ENCODE measurements at places on chromosomes 12 and 14. TPM values are rescaled to one million over a fixed set of nuclear protein-coding genes. Genes with fewer than 3 reads are reported as not detected.

Gene UBE2N
- total RNA-seq = 78.6 TPM

Gene CLEC2A
- total RNA-seq = not detected

Gene ARMH4
- total RNA-seq = not detected

Gene RNASE3
- total RNA-seq = not detected

Gene WNT5B
- total RNA-seq = 0.29 TPM

Gene RNF212B
- total RNA-seq = not detected

Gene OAS1
- 5.1 TPM for total RNA-seq

Gene FAIM2
- 0.33 TPM for total RNA-seq

Gene STON2
- 0.97 TPM for total RNA-seq

Gene LUM
- not detected for total RNA-seq

Gene MYH6
- not detected for total RNA-seq

Gene GPRC5D
- not detected for total RNA-seq

Gene ADGRD1
- total RNA-seq = not detected

Gene DAD1
- 157 TPM for total RNA-seq

Gene CACNA1C
- 0.08 TPM for total RNA-seq

Gene TAS2R14
- total RNA-seq = 2.4 TPM

Gene NR1H4
- total RNA-seq = not detected

Gene LBHD2
- not detected for total RNA-seq

Gene RFLNA
- total RNA-seq = not detected

Gene PTGER2
- total RNA-seq = 155 TPM
